ENCODE measurements at places on chromosomes 16 and 17.

DNA sequence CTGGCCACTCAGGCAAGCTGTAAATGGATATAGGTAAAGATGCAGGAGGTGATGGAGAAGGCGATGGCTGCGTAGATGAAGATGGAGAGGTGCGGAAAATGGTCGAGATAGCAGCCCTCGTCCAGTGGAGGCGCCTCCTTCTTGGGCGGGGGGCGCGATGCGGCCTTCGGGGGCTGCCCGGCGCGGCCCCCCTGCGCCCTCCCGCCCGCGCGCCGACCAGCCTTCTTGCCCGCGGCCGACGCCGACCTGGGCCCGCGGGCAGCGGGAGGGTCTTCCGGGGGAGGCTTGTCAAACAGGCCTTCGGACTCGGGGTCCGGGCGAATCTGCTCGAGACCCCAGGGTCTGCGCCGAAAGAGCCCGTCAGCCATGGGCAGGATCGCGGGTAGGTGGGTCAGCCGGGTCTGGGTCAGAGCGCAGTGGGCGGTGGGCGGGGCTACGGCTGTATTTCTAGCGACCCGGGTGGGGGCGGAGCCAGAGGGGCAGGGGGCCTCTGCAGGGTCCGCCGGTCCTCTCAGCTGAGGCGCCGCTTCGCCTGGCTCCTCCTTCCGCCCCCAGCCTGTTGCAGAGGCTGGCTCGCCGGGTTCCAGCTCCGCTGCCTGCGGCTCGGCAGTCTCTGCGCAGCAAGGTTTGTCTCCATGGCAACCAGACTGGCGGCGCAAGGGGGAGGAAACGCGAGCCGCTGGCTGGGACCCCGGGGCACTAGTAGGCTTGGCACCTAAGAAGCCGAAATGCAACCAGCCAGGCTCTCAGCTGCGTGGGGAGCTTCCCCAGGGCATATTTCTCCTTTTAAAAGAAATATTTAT is 14.4 kb downstream of the MIS12 start:
- DNase-seq, result peak; percentile 98

GRCh38 chr16:10280262-10281170 is 98.3 kb upstream of the GRIN2A start:
- no peak for DNase-seq

DNA sequence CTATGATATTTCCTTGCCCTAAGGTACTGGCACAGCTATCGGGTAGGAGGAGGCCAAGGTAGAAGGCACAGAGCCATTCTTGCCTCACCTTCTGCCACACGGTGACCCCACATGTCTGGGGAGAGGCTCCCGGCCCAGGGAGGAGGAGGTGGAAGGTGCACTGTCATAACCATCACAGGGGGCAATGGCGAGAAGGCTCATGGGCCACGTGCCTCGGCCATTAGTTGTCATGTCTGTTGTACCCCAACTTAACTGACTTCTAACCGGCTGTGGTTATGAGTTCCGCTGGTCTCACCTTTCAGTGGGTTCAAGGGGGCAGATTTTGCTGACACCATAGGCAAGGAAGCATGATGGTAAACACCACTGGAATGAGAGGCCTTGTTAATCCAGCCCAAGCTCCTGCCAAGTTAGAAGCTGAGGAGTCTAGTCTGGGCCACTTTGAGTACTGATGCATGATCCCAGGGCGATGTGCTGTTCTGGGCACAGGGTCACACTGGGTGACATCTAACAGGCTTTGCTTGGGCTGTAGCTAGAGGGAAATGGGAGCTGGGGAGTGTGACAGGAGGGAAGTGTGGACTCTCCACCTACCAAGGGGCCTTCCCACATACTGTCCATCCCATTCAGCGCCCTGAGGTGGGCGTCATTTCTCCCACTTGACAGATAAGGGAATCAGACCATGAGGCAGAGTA is 39.6 kb downstream of the HLF start:
- no peak for DNase-seq

DNA sequence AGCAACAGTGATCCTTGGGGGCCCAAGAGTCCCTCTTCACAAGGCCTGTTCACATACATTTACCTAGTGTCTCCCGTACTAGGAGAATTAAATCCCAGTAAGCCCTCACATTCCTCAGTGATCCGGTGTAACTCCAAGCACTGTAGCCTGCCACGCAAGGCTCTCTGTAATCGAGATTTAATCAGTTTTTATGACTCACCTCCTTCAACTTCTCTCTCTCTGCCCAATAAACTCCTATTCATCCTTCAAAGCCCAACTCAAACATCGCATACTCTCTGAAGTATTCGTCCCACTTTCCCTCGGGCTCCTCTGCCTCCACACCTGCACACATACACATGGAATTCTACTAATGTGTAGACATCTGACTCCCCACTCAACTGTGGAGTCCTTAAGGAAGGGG is 141.8 kb downstream of the CMIP start:
- peak; percentile 71 for DNase-seq

GRCh38 chr16:69463876-69464275 is 39.5 kb downstream of the CYB5B start:
- DNase-seq, result peak; percentile 40

GRCh38 chr16:85865-86264 is 7.8 kb downstream of the MPG start:
- DNase-seq, result no peak

DNA sequence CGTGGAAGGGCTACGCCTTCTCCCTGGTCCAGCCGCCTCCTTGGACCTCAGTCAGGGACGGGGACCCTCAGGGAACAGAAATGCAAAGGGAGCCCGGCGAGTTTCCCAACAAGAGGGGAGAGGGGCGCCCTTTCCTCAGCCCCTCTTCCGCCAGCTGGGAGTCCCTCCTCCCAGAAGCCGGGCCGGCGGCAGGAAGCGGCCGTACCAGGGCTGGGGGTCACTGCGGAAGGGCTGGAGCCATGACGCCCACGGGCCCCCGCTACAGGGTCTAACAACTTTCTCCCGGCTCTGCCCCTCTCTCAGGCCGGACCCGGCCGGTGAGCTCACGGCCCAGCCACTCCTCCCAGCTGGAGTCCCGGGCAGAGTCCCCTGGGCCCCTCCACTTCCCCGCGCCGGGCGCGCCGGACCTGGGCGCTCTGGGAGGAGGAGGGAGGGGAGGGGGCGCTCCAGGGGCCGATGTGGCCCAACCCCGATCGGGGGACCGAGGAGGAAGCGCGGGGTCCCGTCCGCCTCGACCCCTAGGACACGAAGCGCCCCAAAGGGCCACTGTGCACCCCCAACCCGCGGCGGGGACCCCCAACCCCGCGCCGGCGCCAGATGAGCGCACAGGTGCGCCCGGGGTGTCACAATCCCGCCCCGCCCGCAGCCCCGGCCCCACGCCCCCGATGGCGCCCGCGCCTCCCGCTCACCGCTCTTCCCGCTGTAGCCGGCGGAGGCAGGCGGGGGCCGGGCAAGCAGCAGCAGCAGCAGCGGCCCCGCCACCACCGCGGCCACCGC is 578 bp downstream of the PGAP6 start:
- no peak for DNase-seq

GRCh38 chr17:35731917-35732805 is 722 bp downstream of the RASL10B start:
- DNase-seq, result no peak

- DNase-seq, result peak; percentile 92
These were observed 4.3 kb downstream of the VAMP2 start for GRCh38 chr17:8158267-8159031.

- DNase-seq, result no peak
These were observed 16.4 kb downstream of the REXO5 start for GRCh38 chr16:20822521-20823325.

DNA sequence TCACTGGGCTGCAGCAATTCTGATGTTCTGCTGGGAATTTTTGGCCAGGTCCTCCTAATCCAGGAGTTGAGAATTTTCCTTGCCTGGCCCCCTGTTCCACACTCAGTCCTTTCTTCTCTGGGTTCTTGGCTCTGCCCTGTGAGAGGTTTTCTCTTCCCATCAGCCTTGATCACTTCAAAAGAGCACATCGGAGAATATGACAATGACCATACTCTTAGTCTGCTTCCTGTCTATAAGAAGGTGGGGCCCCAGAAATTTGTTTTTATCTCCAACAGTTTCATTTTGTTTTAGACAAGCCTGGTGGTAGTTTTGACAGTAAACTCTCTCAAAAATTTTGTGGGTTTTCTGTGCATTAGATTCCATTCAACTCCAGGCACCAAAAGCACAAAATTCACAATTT is 70.7 kb downstream of the C17orf67 start:
- DNase-seq, result no peak

- no peak for DNase-seq
These were observed 288.6 kb downstream of the SNX29 start for GRCh38 chr16:12265108-12265507.

- DNase-seq, result no peak
These were observed 24.1 kb downstream of the PSMD7 start for GRCh38 chr16:74320707-74321106.

- peak; percentile 95 for DNase-seq
These were observed 58.5 kb downstream of the TMEM235 start for GRCh38 chr17:78289802-78290363.

DNA sequence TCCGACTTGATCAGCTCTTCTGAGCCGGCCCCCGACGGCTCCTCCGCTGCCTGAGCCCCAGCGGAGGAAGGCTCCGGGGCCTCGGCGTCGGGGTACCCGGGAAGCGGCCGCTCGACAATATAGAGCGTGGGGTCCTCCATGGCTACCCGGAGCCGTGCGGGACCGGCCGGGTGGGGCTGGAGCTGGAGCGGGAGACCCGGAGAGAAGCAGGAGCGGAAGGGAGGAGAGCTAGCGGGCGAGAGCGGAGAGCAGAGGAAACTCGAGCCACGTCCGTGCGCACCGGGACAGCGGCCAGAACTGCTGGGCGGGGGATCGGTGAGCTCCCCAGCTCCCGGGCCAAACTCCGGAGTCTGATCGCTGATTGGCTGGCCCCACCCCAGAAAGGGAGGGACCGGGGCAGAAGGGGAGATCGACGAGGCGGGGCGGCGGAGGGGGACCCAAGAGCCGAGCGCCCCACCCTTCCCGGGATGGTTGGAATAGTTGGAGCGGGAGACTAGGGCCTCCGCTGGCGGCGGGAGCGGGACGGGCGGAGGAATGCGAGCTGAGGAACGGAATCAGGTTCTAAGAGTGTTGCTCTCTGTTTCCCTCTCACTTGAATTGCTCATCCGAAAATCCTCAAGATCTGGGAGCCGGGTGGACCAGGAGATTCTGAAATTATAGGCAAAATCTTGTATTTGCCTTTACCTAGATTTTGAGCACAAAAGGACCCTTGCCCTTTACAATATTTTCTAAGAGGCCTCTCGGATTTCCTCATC is at the start of gene CAVIN1:
CAVIN1 (minus strand) TSS at position 299 of the 755 bp plus-strand sequence; CDS start at position 140, 159 bp downstream.
- DNase-seq, result peak; percentile 94

GRCh38 chr17:17503566-17504130 is 7.5 kb upstream of the RASD1 start:
- no peak for DNase-seq

DNA sequence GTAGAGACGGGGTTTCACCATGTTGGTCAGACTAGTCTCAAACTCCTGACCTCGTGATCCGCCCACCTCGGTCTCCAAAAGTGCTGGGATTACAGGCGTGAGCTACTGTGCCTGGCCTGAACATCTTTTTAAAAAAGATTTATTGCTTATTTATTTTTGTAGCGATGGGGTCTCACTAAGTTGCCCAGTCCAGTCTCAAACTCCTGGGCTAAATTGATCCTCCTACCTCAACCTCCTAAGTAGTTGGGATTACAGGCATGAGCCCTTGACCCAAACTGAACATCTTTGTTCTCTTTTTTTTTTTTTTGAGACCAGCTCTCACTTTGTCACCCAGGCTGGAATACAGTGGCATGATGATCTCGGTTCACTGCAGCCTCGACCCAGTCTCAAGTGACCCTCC is 27.5 kb downstream of the DDX19A start:
- no peak for DNase-seq

- DNase-seq, result no peak
These were observed 45.1 kb upstream of the SSTR5 start for GRCh38 chr16:1027501-1027815.

- DNase-seq, result no peak
These were observed 74.7 kb upstream of the CORO6 start for GRCh38 chr17:29697371-29697770.

DNA sequence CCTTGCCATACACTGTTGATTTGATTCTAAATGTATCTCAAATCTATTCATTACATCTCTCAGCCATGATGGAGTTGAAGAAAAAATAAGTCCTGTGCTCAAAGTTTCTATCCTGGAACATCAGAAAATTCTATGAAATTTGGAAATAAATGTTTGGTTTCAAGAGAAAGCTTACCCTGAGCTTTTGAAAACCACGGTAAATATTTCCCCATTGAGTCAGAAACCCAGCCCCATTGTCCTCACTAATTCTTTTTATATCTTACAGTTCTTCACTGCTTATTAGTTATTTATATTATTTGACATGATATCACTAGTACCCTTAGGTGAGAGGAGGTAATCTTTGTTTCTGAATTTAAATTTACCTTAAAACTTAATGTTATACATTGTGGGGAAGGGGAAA is 128.5 kb downstream of the MRTFB start:
- DNase-seq, result no peak

DNA sequence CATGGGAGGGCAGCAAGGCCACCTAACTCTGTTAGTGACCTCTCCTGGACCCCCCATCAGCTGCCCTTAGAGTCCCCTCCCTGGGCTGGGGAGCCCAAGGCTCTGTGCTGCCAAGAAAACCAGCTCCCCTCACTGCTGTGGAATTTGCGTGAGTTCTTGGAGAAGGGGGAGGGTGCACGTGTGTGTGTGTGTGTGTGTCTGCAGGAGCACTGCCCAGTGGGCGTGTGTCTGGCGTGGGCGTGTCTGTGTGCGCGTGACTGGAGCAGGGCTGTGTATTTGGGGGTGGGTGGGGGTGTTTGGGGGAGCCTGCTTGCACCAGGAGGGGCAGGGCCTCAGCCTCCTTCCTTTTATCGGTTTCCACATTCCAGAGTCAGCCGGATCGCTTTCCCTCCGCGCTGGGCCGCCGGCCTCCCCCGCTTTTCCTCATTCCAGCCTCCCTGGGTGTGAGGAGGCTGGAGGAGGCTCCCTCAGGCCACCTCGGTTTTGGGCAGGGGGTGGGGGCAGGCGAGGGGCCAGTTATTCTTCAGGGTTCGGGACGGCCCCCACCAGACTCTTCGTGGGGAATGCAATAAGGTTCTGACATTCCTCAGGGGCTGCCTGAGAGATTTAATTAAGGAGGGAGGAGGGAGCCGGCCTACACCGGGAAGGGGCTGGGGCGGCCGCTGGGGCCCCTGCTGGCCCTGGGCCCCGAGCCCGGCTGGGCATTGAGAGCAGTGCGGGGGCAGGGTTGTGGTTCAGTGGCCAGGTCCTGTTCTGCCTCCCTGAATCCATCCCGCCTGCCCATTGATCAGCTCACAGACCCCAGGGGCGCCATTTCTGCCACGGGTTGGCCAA is 2.5 kb downstream of the VASN start:
- peak; percentile 83 for DNase-seq

DNA sequence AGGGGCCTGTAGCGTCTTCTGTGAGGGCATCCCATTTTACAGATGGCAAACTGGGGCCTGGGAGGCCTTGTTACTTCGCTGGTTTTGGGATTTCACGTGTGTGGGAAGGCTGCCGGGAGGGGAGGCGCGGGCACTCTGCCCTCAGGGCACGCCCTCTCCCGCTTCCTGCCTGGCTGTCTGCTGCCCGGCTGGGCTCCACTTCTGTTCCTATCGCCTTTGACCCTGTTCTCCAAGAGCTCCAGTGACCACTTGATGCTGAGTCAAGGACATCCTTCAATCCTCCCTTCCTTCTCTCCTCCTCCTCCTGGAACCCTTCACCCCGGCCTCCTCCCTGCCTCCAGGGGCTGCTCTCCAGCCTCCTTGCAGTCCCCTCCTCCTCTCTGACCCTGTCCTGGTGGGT is 16.0 kb downstream of the SPNS3 start:
- no peak for DNase-seq

- no peak for DNase-seq
These were observed 165.8 kb upstream of the ZNF267 start for GRCh38 chr16:31707743-31708335.
